Hepatic stellate cell (primary cell): ENCODE measurements at places on chromosomes 5 and 9.

- no peak for DNase-seq
Measured at GRCh38 chr9:19146441-19147024, 19.2 kb upstream of the PLIN2 start.

- peak; percentile 77 for DNase-seq
Measured at GRCh38 chr9:121529237-121529987, 29.8 kb upstream of the GGTA1 start.

DNA sequence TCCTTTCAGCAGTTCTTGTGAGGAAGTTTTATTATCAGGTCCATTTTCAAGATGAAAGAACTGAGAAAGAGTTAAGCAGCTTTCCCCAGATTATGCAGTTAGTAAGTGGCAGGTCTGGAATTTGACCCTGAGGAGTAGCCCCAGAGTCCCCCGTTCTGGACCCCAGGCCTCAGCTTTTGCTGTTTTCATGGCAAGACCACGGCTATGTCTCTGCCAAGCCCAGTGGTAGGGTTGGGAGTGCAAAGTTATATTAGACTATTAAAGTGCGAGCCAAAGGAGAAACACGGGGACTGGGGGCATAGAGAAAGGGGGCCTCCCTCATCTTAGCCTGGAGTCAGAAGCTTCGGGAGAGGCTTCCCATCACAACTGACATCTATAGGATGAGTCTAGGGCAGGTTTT lies 19.3 kb upstream of the ORM1 start:
- no peak for DNase-seq

GRCh38 chr5:72651779-72652178 lies 144.6 kb upstream of the ZNF366 start:
- DNase-seq, result no peak

- peak; percentile 9 for DNase-seq
Measured at GRCh38 chr5:72325566-72326305, 5.6 kb downstream of the PTCD2 start.

GRCh38 chr5:87195104-87195591 lies 72.5 kb upstream of the RASA1 start:
- DNase-seq, result peak; percentile 38

- DNase-seq, result no peak
Measured at GRCh38 chr9:106420511-106420944, 442.4 kb upstream of the ZNF462 start.

DNA sequence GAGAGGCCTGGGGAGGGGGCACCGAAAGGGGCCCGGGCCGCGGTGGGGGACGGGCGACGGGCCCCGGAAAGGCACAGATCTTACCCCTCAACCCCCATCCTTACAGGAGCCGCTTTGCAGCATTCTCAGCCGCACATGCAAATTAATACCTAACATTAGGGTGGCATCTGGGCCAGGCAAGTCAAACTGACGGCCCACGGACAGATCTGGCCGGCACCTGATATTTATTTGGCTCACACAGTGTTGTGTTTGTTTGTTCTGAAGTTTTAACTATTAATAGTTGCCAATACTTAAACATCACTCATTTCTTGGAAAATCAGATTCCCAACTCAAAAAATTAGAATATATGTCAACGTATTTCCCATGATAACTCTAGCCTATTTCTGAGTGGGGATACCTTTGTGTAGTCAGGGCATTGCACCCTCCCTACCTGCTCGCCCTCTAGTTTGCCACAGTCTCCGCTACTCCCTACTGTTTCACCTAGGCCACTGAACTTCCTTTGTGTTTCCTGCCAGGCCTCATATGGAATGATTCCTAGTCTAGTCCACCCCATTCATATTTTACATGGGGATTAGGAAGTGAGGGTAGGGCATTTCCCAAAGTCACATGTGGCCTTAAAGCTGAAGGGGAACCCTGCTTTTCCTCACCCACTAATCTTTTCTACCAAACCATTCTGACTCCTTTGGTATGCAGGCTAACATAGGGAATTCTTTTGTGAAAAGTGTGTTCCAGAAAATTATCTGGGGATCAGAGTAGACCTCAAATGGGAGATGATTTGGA lies 71.9 kb upstream of the LARP1 start:
- no peak for DNase-seq

DNA sequence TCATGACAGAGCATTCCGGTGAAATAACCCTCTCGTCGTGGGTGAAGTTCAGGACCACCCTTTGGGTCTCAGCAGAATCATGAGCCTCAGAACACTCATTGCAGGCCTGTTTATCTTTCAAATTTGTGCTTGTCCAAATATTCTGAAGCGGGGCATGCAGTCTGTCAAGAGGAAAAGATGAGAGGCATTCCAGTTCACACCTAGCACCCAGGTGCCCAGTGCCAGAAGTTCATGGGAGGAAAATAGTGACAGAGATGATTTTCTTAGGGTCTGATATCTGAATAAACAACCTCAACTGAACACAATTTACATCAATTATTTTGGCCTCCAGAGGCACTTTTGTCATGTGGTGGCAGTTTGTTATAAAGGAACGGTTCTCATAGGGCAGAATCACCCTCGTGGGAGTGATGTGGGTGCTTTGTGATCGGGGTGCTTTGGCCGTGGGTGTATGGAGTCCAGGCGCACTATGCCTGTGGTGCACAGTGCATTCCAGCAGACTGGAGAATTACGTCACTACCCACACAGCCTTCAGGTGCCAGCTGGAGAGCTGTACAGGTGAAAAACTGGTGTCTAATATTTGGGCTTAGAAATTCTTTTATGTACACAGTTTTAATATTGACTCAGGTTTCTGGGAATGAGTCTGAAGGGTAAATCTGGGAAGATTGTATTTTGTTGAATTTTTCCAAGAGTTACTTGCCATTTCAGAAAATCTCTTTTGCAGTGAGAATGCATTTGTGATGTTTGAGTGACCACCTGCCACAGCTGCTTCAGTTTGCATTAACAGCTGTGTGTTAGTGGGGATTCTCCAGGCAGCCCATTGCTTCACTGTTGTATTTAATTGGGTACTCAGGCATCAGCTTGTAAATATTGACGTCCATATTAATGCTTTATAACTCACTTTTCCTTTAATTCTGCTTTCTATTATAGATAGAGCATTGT lies 289.3 kb downstream of the FANCC start:
- DNase-seq, result no peak
